ENCODE measurements at places on chromosomes 3 and 15.

GRCh38 chr3:174202116-174202515, 657.0 kb upstream of the NAALADL2 start:
- DNase-seq = no peak

- DNase-seq = no peak
These were observed 5.2 kb upstream of the VPS8 start for GRCh38 chr3:184806567-184807271.

- no peak for DNase-seq
These were observed 49.2 kb downstream of the LSM3 start for GRCh38 chr3:14227856-14228255.

DNA sequence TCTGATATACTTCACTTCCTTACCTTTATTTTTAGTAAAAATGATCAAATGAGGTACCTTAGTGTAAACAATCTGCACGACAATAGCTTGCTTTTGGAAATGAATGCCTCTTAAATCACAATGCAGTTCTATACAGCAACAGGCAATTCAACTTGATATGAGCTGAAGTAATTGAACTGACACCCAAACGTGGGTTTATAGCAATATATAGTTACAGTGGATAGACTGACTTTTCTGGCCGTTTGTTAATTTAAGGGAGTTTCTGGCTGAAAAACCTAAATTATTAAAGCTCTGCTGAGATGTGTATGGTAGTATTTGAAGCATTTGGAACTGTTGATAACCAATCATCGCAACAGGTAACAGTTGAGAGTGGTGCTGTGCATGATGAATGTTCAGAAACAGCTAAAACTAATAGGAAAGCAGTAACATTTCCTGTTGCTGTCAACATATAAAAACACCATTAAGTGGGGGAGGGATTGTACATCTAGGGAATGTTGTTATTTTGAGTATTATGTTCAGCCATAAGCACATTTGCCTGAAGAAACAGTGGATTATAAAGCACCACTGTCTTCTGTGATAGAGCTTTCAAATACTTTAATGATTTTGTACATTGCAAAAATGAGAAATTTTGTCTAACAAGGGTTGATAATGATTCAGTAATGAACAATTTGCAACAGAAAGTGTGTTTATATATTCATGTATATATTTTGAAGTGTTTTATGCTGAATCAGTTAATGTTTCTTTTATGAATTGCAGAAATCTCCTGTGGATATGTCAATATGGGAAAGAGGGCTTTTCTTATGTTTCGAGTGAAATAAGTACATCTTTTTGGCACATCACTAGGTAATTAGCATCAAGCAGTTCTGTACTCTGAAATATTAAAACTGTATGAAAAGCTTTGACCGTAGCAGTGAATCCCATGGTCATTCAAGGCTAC, 176.1 kb downstream of the TCF12 start:
- DNase-seq = no peak

- no peak for DNase-seq
These were observed 28.4 kb downstream of the P3H2 start for GRCh38 chr3:190092250-190092649.

GRCh38 chr15:90231028-90232017, 2.4 kb downstream of the CIB1 start:
- no peak for DNase-seq

DNA sequence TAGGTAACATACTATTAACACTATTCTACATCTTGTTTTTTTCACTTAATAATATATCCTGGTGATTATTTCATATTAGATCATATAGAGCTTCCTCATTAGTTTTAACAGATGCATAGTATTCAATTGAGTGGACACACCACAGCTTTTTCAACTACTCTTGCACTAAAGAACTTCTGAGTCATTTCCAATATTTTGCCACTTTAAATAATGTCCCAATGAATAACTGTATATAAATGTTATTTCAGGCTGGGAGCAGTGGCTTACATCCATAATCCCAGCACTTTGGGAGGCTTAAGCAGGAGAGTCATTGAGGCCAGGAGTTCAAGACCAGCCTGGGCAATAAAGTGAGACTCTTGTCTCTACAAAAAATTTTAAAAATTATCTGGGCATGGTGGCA, 26.9 kb downstream of the MAP1A start:
- DNase-seq = no peak

DNA sequence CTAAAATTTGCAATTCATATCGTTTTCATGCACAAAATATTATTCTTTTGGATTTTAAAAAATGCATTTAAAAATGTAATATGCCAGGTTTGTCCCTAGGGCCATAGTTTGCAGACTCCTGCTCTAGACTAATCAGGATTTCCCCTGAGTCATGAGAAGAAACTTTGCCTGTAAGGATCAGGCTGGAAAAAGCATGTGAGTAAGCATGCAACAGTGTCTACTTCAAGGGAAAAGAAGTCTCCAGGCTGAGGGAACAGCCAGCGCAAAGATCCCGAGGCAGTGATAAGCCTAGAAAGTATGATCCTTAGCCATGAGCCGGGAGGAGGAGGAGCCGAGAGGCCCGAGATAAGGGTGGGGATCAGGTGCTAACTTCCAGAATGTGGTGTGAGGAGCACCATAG, 382.8 kb upstream of the CFAP20DC start:
- no peak for DNase-seq

DNA sequence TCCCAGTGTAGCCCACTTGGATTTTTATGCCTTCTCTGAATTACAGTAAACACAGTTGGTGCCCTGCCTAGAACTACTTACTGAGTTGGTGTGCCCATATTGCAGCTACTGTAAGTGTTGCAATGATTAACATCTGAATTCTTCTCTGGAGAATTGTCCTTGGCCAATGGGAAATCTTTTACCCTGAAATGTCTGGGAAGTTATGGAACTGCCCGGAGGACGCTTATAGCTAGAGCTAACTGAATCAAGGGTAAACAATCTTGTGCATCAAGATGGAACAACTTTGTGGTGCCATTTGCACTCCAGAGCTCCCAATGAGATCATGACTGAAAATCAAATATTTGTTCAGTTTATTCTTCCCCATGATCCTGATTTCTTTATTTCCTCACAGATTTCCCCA, 246.7 kb upstream of the CBLB start:
- DNase-seq = no peak

GRCh38 chr3:137039570-137039969, 81.8 kb downstream of the IL20RB start:
- DNase-seq = no peak

DNA sequence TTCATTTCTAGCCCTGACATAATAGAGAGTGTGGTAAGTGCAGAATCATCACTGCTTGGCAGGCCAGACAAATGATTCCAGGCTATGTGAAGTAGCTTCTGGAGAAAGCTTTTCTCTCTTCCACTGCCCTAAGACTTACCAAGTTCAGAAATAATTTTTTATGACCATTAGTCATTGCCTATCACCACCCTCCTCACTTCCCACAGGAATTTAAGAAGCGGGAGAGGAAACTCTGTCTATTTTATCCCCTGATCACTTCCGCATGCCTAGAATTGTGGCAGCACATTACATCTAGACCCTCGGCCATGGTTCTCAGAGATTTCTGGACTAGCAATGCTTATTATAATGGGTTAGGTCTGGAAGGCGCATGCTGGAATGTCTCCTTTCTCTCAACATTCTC, 397.8 kb upstream of the NR2F2 start:
- no peak for DNase-seq

GRCh38 chr3:126535636-126536035, 11.7 kb downstream of the CHST13 start:
- no peak for DNase-seq

DNA sequence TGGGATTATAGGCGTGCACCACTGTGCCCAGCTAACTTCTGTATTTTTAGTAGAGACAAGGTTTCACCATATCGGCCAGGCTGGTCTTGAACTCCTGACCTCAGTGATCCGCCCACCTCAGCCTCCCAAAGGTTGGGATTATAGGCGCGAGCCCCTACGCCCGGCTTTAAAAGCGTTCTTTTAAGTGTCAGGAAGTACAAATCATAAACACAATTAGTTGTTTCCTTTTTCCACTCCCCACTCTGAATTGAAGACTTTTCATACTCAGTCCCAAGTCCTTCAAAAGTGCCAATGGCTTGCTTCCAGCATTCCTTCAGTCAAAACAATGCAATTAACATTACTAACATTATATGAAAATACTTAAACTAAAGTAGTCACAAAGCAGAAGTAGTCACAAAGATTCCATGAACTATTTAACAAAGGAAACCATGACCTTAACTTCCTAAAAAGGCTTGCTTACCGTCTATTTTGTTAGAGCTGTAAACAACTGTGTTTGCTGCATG, 8.1 kb downstream of the WDR82 start:
- no peak for DNase-seq

DNA sequence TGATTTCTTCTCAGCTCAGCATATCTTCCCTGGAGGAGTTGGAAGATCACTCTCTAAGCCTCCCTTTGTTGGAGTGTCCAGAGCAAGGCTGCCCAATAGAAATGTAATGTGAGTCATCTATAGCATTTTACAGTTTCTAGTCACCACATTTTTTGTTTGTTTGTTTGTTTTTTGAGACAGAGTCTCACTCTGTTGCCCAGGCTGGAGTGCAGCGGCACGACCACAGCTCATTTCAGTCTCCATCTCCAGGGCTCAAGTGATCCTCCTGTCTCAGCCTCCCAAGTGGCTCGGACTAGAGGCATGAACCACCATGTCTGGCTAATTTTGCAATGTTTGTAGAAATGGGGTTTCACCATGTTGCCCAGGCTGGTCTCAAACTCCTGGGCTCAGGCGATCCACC, 21.3 kb downstream of the KLHL6 start:
- no peak for DNase-seq

GRCh38 chr3:104987859-104988258, 378.9 kb upstream of the ALCAM start:
- no peak for DNase-seq

DNA sequence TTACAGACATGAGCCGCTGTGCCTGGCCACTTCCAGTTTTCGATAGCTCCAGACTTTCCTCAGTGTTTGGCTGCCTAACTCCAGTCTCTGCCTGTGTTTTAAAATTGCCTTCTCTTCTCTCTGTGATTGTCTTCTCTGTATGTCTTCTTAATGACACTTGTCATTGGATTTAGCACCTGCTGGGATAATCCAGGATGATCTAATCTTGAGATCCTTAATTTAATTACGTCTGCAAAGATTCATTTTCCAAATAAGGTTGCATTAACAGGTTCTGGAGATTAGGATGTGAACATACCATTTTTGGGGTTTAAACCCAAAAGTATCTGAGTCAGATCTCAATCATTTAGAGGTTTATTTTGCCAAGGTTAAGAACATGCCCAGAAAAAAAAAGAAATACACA, 222.2 kb upstream of the PDZRN3 start:
- DNase-seq = no peak

- DNase-seq = no peak
These were observed 29.4 kb downstream of the ABTB1 start for GRCh38 chr3:127702151-127702578.

- DNase-seq = no peak
These were observed 1.2 kb downstream of the CTSH start for GRCh38 chr15:78943692-78944091.

DNA sequence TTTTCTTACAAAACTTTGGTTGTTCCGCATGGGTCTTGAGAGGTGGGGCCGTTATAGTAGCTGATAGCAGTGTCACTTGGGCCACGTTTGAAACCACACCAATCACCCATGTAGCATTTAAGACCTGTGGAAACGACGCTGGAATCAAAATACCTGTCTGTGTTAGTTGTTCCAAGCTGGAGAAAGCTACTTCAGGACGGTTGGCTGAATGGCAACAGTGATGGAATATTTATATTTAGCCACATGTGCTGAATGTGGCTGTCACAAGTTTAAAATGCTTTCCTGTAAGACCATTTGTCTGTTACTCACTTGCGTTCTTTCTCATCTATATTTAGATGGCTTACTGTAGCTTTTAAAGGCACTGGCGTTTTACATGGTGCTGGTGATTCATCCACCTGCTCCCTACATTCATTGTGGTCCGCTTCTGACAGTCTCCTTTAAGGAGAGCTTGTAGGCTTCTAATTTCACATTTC, 1.4 kb downstream of the DNAJA4 start:
- no peak for DNase-seq

GRCh38 chr15:35290301-35290721, 205.2 kb upstream of the NANOGP8 start:
- no peak for DNase-seq

GRCh38 chr3:11698326-11699082, 54.8 kb upstream of the VGLL4 start:
- no peak for DNase-seq

- no peak for DNase-seq
These were observed 261.5 kb upstream of the TPM1 start for GRCh38 chr15:62781081-62781497.

DNA sequence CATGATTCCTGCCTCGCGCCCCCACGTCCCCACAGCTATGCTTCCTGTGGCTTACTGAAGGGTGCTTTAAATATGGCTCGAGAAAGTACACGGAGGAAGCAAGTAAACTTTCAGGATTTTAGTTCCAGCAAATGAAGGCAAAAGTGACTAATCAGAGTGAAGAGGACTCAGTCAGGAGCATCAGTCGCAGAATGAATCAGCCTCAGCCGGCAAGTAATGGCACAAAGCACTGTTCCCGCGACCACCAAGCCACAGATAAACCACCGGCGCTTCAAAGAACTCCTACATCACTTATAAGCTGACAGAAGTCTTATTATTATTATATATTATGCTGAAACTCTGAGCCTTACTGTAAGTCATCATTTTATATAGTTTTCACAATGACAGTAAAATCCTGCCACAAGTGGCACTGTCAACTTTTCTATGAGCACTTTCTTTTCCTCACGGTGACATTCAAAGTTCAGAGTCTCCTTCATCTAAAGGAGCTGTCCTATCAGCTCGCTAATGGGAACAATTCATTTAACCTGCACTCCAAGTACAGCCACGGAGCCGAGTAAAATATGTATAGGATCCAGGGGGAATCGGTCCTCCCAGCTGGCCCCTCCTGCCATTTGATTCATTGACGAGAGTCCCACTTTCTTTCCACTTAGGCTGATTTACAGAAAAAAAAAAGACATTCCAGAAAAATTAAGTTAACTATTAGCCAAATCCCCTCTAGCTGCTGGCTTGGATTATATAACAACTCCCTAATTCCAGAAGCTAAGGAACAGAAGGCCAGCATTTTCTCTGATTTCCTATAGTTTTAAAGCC, 217.0 kb upstream of the ICE2 start:
- no peak for DNase-seq

- no peak for DNase-seq
These were observed 174.6 kb downstream of the KLHL25 start for GRCh38 chr15:85619992-85620689.

- peak; percentile 71 for DNase-seq
These were observed 114.1 kb upstream of the FRMD4B start for GRCh38 chr3:69499899-69500421.

DNA sequence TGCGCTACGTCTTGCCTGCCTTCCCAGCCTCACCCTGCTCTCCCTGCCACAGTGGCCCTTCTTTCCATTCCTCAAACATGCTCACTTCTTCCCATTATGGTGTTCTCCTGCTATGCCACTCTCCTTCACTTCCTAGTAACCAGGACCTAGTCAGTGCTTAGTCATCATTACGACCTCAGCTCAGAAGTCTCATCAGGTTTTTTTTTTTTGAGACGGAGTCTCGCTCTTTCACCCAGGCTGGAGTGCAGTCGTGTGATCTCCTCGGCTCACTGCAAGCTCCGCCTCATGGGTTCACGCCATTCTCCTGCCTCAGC, 149.5 kb downstream of the GREM1 start:
- DNase-seq = no peak

GRCh38 chr3:63855333-63855940, 8.2 kb downstream of the THOC7 start:
- DNase-seq = no peak
